ENCODE measurements at places on chromosomes 3 and 15. TPM values are rescaled to one million over a fixed set of nuclear protein-coding genes. Genes with fewer than 3 reads are reported as not detected.

- DNase-seq: no peak
Measured at GRCh38 chr3:180704532-180704931, 25.2 kb upstream of the CCDC39 start.

DNA sequence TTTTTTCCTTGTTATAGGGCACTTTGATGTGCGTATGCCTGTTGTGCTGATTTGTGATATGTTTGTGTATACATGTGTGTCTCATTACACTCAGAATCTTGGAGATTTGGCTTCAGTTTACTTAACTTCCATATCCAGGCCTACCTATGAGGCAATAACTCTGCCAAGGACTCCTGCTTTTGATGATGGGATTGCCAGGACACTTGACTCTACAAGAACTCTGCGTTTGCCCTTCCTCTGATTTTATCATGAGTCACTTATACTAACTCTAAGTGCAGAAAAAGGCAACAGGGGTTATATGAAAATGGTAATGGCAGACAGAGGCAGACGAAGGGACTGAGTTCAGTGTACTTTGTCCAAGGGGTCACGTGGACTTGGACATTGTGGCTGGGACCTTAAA lies 33.6 kb downstream of the MCTP2 start:
- no peak for DNase-seq

DNA sequence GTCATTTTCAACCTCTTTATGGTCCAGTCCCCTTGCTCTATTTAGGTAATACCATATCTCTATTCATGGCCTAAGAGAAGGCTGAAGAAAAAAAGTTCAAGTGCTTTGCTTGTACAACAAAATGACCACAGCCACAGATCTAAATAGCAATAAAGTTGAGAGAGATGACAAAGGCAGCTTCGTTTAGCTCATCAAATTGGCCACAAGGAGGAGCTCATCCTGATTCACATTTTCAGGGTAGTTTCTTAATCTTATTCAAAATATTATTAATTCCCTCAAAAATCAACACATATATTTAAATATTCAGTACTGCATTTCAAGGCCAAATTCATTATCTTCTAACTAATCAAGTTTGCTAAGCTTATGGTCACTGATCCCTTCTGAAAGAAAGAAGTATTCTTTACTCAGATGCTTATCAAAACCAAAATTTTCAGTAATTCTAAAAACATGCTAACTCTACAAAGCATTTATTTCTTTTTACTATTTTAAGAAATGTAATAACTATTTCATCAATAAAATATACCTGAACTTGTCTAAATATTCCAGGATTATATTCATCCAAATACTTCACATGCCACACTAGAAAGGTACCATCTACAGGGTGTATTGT lies 85.5 kb downstream of the DMXL2 start:
- peak; percentile 11 for DNase-seq

IL20RB gene
- polyA plus RNA-seq: not detected

LRTM1 gene
- polyA plus RNA-seq: not detected

PTH1R gene
- polyA plus RNA-seq: not detected

DNA sequence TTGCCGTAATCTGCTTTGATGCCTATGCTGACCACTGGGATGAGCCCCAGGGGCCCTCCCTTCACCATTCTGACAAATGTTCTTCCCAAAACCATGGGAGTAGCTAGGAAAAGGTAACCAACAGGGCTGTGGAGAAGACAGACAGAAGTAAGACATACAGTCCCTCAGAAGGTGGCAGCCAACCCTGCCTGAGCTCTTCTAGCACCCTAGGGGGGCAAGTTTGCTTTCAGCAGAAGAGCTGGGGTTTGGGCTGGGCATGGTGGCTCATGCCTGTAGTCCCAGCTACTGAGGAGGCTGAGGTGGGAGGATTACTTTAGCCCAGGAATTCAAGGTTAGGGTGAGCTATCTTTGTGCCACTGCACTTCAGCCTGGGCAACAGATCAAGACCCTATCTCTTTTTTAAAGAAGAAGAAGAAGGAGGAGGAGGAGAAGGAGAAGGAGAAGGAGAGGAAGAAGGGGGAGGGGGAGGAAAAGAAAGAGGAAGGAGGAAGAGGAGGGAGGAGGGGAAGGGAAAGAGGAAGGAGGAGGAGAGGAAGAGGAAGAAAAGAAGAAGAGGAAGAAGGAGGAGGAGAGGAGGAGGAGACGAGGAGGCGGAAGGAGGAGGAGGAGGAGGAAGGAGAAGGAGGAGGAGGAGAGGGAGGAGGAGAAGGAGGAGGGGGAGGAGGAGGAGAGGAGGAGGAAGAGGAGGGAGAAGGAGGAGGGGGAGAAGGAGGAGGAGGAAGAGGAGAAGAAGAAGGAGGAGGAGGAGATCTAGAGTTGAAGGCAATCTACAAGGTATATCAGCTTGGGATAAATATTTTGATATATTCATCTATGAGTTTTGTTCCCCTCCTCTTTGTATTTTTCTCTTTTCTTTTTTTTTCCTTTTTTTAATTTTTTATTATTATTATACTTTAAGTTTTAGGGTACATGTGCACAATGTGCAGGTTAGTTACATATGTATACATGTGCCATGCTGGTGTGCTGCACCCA lies 44.9 kb upstream of the ABHD2 start:
- no peak for DNase-seq

CERS3 gene
- not detected for polyA plus RNA-seq

PDIA3 gene
- polyA plus RNA-seq: 305 TPM

SMCO1 gene
- not detected for polyA plus RNA-seq

DNA sequence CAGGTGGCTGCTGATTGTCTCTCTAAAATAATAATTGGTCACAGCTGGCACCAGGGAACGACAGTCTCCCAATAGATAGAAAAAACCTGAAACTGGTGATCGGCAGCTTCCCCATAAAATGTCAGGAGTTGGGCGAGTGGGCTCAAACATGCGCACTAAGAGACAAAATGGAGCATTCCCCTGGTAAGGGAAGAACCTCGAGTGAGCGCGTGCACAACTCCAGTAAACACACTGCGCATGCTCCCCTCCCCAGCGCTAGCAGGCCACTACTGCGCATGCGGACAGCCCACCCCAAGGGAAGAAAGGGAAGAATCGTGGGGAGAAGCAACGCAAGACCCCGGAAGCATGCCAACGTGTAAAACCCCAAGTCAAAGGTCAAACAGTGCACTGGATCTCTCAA lies 7.7 kb upstream of the STARD5 start:
- DNase-seq: no peak

- DNase-seq: no peak
Measured at GRCh38 chr3:60463685-60464084, 787.6 kb downstream of the FHIT start.

- no peak for DNase-seq
Measured at GRCh38 chr3:194301730-194302129, 49.4 kb downstream of the CPN2 start.

DNA sequence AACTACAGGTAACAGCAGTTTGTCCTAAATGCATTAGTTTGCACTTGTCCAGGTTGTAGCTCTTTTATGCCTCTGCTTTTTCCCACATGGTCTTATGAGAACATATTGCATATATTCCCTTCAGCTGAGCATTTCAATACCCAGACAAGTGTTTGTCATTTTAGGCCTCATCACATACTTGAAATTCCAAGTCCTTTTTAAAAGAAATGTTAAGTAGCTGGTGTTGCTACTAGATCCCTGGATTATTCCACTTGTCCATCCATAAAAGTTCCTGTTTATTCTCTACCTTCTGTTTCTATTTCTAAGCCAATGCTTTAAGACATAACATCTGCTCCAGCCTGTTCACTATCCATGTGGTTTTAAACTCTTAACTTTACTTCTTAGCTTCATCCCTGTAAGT lies 128.4 kb downstream of the NECTIN3 start:
- DNase-seq: no peak

GRCh38 chr3:77620009-77620408 lies 580.1 kb downstream of the ROBO2 start:
- DNase-seq: no peak

Measured in CD14-positive monocyte (primary cell).